ENCODE measurements at places on chromosomes 11 and 22.

DNA sequence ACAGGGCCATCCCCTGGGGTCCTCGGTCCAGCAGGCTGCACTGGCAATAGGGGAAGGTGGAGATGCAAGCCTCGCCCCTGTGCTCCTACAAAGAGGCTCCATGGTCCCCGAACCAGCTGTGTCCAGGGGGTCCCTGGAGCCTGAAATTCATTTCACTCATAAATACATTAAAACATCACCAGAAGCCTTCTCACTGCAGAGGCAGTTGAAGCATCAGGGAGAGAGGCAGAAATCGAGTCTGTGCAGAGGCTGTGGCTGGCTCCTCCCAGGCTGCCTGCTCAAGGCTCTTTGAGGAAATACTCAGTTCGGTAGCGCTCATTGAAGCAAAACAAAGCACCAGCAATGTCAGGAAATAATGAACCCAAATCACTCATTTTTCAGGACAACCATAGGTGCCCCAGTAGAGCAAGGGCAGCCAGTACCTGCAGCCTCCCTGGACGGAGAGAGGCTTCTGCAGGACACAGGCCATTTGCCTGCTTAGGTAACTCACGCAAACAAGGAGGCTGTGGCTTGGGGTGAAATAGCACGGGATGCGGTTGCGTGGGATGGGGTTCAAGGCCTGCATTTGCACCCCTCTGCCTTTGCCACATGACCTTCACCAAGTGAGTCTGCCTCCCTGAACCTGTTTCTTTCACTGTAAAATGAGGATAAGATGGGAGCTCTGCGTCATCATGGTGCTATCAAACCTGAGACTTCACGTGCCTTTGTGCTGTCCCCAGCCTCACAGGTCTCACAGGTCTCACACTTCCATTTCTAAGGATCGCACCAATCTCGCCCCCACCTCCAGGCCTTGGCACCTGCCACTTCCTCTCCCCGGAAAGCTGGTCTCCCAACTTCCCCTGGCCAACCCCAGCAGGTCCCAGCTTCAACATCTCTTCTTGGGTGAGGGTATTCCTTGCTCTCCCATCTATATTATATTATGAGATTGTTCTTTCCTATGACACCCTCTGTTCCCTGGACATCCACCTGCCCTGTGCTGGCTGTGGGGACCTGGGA lies 84.3 kb upstream of the SHISAL1 start:
- DNase-seq = peak; percentile 53

- DNase-seq = no peak
These were observed 79.7 kb upstream of the SHISAL1 start for GRCh38 chr22:44392446-44392921.

DNA sequence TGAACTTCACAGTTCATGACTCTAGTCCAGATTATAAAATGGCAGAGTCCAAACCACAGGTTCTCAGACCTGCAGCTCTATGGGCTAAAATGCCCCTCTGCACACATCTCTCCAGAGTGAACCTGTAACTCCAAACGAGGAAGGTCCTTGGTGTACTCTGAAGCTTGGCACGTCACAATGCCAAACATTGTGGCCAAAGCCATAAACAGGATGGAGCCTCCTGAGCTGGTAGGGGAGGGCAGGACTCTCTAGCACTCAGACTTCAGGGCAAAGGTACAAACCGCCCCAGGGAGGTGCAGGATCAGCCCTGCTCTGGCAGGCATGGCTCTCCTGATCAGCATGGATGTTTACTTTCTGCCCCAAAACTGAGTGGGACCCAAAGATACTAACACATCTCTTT lies 2.3 kb downstream of the SCUBE2 start:
- no peak for DNase-seq

DNA sequence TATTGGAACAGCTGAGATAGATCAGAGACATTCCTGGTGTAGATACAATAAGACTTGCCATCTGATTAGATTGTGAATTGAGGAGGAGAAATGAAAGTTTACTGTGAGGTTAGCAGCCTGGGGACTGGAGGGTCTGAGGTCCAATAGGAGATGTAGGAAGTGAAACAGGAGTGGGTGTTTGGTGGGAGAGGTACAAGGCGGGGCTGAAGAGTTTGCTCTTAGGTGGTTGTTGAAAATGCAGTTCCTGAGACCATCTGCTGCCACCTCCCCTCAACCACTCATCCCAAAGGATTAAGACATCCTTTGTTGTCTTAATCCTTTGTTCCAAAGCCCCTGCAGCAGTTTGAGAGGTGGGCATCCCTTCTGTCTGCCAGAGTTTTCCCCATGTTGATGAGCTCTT lies 14.8 kb downstream of the PIWIL4 start:
- DNase-seq = no peak

DNA sequence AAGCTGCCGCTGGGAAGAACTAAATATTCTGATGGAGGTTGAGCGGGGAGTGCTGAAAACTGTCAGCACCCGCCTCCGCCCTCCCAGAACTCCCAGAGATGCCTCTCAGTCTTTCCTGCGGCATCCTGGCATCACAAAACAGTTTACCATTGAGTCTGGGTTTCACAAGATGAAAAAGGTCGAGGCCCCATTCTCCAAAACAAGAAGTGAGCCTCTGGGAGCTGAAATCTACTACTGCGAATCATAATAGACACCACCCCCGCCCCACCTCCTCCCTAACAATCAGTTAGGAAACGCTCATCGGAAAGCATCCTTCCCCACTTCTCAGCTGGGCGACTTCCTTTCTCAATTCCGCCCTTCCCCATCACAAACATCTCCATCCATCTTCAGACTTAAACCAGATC lies 1.0 kb downstream of the SUN2 start:
- no peak for DNase-seq

- no peak for DNase-seq
These were observed 73.0 kb downstream of the OSBP2 start for GRCh38 chr22:30767661-30768060.

GRCh38 chr11:84854498-84854880 lies 772.7 kb downstream of the DLG2 start:
- no peak for DNase-seq

DNA sequence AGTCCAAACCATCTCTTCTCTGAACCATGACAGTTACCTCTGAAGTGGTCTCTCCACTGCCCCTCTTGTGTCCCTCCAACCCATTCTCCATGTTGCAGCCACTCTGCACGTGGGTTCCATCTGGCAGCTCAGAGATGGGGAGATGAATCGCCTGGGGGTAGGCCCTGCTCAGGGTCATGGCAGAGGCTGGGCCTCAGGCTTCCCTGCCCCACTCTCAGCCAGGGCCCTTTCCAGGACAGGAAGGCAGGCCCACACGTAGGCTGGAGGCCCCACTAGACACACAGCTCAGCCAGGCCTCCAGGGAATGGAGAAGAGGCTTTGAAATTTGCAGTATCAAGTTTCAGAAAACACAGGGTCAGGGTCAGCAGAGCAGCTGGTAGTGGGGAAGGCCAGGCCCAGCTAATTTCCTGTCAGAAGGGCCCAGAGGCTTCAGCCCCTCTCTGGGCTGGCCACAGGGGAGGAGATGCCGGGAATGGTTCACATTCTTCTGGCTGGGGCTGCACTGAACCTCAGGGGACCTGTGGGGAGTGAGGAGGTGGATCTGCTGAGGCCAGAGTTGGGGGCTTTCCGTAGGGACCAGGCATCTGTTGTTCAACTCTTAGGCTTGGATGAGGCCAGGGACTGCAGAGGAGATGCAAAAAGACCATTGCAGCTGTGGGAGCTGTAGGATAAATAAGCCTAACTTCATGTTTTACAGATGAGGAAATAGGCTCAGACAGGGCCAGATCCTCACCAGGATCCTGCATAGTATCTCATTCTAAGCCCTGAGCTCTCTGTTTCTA lies 101.6 kb downstream of the SWAP70 start:
- peak; percentile 79 for DNase-seq

DNA sequence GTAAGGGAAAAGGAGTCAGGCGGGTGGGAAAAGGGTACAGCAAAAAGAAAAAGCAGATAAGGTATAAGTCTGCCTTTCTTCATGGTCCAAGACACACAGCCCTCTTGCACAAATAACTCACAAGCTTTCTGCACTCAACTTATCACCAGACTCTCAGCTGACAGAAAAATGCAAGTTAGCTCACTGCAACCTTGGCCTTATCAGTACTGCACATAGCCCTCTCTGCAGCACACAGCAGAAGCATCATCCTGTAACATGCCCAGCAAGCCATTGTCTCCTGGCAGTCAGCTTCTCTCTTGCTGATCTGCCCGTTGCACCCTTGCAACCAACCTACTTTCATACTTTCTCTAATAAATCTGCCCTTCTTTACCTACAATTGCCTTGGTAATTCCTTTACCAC lies 5.8 kb downstream of the ZBTB44 start:
- no peak for DNase-seq

DNA sequence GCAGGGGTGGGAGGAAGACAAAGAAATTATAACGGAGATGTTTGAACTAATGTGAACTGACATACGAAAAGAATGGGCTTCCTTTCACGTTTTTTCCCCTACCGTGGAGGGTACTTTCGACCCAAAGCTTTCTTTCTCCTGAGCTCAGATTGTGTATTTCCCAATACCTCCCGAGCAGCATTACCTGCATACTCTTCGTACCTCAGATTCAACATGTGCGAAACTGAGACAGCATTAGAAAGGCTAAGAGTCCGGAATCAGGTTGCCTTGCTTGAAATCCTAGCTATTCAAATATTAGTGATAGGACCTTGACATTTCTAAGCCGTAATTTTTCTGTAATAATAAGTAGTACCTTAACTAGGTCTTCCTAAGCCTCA lies 778 bp upstream of the PAK1 start:
- DNase-seq = no peak

DNA sequence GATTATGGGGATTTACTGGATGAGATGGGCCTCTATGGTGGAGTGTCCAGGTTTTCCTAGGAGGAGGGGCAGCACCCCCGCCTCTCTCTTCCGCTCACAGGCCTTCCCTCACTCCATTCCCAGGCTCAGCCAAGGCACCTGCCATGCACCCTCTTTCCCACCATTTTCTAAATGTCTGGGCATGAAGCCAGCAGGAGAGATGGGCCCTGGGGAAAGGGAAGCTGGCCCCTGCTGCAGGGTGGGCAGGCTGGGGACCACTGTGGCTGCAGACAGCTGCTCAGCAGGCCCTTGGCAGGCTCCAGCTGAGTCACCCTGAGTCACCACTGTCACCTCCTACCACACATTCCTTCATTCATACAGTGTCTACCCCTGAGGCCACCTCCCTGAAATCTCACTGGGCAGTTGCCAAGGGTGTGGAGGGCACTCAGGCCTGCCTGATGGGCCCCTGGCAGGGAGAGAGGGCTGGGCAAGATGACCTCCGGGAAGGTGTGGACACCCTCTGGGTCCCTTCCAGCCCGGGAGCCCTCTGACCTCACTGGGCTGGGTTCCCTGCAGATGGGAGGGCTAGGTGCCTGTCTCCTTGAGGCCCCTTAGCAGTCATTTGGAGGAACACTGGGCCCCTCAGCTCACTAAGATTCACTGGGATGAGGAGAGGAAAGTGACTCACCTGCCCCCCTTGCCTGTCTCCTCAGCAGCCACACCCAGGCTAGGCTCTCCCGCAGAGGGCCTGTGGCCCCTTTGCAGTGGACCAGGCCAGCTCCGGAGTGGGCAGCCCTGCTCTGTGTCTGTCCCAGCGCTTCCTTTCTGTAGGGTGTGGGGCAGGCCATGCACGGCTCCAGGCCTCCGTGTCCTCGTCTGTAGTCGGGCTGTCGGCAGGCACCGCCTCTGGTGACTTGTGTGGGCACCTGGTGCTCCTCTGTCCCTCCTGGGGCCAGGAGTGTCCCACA lies 7.8 kb downstream of the MYEOV start:
- no peak for DNase-seq

DNA sequence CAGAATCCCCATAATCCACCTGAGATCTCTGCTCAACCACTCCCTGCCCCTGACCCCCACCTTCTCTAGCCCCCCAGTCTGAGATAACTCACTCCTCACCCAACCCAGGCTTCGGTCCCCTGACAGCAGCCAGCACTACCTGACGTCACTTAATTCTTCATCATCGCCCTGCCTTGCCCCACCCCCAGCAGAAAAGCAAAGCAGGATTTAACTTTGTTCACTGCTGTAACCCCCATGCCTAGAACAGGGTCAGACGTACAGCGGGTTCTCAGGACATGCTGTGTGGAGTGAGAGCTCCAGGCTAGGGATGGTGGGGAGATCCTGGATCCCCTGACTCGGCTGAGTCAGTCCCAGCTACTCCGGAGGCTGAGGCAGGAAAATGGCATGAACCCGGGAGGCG lies 45.8 kb downstream of the ELFN2 start:
- DNase-seq = no peak

DNA sequence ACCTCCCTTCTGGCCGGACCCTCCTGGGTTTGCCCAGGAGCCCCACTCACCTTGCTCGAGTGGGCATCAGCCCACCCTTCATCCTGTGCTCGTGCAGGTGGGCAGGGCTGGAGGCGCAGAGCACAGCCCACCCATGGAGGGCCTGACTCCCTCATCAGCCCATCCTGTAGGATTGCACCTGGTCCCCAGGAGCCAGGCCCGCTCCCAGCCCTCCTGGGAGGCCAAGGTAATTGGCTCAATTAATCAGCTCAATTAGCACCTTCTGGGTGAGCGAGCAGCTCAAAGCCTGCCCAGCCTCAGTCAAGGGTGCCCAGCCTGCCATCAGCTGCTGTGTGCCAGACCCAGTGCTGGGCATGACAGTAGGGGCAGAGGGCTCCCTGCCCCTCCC lies 58.1 kb upstream of the NECTIN1 start:
- no peak for DNase-seq

DNA sequence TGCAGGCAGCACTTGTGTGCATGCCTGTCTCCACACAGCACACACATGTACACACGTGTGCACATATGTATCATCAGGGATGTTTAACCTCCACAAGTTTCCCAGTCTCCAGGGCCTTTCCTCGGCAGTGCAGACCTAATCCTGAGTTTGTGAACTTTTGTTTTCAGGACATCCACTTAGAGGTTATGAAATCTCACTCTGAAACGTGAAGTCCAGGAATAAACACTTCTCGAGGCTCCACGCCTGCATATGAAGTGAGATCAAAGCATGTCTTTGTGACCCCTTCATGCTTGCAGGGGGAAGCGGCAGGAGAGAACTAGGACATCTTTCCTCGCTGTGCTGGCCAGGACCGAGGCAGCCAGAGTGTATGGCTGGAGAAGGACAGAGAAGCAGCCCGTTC lies 3.1 kb downstream of the SHISAL1 start:
- DNase-seq = no peak

- DNase-seq = no peak
These were observed 1.9 kb downstream of the RGL4 start for GRCh38 chr22:23692598-23693291.

- DNase-seq = no peak
These were observed 120.1 kb downstream of the GALNT18 start for GRCh38 chr11:11501546-11502262.

- DNase-seq = no peak
These were observed 599.1 kb upstream of the FAT3 start for GRCh38 chr11:91625495-91625894.

Data from eye (tissue), 1 donor.